Stimulated activated CD4-positive, alpha-beta T cell treated with anti-CD3 and anti-CD28 coated beads, Interleukin-1b, Interleukin-23, amount 100 ng/mL, for 4 hours (primary cell): ENCODE measurements at places on chromosomes 11 and 22.
A peak's percentile ranks its signal among the peaks of the same experiment; 100 is the strongest.

DNA sequence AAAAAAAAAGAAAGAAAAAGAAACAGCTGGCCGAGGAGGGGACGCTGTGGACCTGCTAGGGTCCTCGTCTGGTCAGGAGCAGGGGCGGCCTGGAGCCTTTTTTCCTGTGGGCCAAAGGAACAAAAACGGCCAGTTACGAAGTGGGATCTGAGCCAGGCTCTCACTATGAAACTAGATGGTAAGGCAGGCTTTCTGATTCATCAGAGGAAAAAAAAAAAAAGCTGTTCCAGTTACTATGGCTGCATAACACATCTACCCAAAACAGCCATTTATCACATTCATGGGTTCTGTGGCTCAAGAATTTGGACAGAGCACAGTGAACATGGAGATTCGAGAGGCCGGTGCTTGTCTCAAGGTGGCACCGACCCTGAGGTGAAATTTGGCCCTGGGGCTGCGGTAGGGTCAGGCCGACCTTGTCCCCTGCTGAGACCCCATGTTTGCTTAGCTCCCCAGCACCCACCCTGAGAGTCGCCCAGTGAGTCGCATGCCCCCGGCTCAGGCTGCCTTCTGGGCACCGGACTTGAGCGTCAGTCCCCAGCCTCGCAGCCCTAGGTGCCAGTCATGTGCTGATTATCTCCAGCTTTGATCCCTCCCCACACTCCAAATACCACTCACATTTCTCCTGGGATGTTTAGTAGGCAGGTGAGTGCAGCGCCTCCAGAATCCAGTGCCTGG is 34.2 kb downstream of the MRGPRD start:
- DNase-seq, result no peak

- DNase-seq, result no peak
Observed at GRCh38 chr11:97557399-97557798, 1167.6 kb downstream of the JRKL start.

DNA sequence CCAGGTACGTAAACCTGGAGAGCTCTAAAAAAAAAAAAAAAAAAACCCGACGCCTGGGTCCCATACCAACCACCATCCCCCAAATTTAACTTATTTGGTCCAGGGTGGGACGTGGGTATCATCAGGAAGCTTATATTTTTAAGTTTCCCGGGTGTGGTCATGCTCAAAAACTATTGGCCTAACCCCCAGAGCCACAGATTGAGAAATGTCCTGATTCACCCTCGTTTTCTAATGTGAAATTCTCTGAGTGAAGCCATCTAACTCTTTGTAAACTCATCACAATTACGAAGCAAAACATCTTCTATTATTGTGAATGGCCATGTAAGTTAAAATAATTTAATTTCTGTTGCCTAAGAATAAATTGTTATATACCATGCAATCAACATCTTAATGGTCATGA is 29.6 kb downstream of the PAK1 start:
- DNase-seq, result no peak

- DNase-seq, result no peak
Observed at GRCh38 chr11:38835966-38836365, 2237.9 kb upstream of the RAG2 start.

DNA sequence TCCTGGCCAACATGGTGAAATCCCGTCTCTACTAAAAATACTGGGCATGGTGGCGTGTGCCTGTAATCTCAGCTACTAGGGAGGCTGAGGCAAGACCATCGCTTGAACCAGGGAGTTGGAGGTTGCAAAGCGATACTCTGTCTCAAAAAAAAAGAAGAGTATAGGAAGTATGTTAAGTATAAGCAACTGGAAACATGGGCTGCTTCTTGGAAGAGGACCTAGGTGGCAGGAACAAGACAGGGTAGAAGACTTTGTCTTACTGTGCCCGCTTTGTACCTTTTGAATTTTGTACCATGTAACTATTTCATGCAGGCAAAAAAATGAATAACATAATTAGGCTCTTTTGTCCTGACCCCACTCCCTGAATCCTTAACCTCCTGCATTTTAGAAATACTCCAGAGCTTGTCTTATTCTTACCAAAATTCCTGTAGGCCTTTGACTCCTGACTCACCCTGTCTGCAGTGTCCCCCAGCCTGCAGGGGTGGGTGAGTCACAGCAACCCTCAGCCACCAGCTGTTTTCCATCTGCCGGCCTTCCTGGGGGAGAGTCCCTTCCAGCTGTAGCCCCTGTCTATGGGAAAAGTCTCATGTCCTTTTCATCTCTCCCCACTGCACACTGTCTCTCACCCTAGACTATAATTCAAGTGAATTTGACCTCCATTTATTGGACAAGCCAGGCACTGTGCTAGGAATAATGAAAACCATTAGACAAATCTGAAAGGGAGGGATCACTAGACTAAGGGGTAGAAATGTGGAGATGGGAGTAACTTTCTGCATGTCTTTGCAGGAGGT is 41.8 kb downstream of the TXN2 start:
- no peak for DNase-seq

DNA sequence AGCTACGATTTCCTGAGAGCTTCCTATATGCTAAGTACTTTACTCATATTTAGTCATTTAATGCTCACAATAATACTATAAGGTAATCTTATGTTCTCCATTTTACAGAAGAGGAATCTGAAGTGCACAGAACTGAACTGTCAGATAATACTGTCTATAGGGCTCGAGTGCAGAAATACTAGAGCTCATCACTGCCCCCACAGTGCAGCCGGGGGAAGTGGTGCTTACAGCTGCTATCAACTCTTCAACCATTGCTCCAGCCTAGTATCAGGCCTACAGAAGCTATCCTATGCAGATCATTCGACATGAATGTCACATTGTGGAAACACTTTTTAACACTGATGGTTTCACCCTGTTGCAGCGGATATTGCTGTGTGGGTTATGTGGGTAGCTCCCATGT is 929.9 kb downstream of the NTM start:
- DNase-seq, result no peak

DNA sequence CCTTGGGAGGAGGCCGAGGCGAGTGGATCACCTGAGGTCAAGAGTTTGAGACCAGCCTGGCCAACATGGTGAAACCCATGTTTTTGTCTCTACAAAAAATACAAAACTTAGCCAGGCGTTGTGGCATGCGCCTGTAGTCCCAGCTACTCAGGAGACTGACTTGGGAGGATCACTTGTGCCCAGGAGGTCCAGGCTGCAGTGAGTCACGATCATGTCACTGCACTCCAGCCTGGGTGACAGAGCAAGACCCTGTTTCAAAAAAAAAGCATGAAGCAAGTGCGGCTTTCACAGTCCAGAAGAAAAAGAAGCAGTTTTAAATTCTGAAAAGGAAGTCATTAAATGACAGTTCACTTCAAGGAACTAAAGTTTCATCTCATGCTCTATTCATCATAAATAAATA is 7.1 kb upstream of the LTO1 start:
- DNase-seq, result no peak

DNA sequence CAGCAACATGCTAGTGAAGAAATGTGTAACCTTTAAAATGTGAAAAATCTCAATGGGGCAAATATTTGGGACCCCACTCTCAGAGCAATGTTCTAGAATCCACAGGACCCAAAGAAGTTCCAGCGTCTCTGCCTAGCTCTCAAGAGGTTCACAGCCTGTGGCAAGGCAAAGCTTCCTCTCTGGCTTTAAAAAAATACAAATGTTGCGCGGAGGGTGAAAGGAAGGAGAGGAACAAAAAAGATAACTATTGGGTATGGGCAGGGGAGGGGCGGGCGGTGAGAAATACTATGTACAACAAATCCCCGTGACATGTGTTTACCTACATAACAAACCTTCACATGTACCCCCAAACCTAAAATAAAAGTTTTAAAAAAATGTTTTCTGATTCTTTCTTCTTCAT is 53.6 kb downstream of the PITPNB start:
- DNase-seq, result no peak

DNA sequence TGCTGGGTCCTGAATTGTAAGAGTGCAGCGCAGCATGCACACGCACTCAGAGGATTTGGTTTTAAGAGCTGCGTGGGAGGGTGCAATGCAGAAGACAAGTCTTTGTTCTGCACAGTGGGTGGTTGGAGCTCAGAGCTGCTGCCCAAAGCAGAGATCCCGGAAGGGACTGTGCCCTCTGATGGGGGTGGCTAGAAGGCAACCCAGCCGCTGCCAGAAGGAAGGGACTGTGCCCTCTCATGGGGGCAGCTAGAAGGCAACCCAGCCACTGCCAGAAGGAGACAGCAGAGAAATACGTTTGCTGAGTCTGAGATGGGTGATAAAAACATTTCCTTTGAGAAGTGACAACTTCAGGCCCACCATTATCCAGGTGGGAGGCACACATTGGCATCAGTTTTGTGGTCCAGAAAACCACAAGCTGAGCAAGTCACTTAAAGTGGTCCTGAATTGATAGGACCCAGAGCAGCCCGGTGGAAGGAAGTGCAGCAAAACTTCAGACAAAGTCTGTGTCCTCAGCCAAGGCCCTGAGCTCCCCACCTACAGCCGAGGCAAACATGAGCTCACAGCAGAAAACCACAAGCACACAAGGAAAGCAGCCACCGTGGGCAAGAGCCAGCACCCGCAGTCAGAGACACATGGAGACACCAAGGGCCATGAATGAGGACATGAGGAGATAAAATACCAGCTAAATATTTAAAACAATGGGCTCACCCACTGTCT is 4.3 kb downstream of the KRTAP5-6 start:
- DNase-seq, result no peak

GRCh38 chr22:37544955-37545702 is 15.2 kb upstream of the CDC42EP1 start:
- DNase-seq, result peak; percentile 43

GRCh38 chr11:47571895-47572294 is 6.5 kb downstream of the PTPMT1 start:
- no peak for DNase-seq

GRCh38 chr22:36224245-36224644 is 15.1 kb downstream of the APOL2 start:
- no peak for DNase-seq

DNA sequence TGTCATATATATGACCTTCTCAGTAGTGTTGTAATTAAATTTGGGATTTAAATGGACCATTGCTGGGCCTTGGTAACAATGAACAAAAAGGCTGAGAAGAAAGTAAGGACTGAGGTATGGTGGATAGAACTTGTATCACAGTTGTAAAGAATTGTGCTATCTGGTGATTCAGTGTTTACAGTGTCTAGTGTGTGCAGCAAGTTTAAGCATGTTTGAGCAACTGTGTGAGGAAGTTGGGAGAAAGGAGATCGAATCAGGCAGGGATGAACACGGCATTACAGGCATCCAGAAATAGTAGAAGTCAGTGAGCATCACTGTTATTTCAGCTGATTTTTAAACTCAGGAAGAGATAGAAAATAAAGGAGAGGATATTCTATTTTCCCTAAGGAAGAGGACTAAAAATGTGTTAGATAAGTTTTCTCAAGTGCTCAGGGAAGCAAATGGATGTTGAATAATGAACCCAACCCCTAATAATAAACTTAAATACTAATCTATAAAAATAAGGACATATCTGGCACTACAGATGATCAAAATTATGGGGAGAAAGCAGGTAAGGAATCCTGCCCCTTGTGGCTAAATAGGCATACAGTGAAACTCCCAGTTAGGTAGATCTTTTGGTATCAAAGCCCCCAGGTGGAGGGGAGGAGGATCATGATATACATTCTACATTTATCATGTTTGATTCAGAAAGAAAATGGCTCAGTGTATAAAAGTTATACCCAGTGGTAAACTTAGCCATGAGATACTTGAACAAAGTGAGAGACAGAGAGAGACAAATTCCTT is 361.0 kb upstream of the ANO3 start:
- DNase-seq, result no peak

- DNase-seq, result no peak
Observed at GRCh38 chr22:25762147-25762546, 20.2 kb downstream of the MYO18B start.

DNA sequence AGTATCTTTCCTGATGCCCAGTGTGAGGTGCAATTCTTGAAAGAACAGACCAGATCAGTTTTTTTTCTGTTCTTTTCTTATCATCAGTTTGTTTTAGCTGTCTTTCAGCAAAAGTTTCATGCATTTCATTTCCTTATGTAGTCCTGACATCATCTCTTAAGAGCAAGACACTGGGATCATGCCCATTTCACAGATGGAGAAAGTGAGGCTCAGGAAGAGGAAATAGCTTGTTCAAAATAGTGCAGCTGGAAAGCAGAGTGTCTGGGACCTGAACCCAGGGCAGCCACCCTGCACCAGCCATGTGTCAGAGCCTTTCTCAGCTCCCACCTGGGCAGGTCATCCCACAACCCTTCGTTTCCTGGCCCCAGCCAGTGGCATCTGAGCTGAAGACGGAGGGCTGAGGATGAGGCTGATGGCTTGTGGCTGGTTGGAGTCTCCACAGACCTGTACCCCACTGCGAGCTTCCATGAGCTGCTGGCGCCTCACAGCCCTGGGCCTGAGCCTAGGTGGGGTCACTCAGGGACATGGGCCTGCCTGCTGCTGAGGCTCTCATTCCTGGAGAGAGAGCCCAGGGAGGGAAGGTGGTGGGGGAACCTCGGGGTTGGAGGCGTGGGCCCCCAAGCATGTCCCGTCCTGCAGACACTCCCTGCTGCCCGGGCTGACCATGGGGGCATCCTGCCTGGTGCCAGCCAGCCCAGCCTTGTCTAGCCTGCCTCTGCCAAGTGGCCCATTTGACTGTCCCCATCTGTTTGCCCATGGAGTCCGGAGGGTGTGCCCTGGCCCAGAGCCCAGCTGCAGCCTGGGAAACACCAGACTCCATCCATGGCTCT is 61.8 kb downstream of the SMIM38 start:
- no peak for DNase-seq

DNA sequence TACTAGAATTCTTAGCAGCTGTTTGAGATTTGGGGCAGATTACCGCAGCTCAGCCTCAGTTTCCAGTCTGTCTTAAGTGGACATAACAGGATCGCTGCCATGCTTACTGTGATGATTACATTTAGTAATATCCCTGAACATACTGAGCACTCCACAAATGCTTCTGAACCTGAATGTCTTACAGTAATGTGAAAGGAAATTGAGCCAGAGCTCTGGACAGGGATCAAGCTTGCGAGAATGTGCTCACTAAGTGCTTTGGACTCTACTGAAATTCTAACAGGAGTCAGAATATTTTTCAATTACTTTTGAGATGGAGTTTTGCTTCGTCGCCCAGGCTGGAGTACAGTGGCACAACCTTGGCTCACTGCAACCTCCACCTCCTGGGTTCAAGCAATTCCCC is 118.6 kb upstream of the RASSF10 start:
- no peak for DNase-seq

- DNase-seq, result no peak
Observed at GRCh38 chr22:16932577-16932976, 75.4 kb downstream of the GAB4 start.

DNA sequence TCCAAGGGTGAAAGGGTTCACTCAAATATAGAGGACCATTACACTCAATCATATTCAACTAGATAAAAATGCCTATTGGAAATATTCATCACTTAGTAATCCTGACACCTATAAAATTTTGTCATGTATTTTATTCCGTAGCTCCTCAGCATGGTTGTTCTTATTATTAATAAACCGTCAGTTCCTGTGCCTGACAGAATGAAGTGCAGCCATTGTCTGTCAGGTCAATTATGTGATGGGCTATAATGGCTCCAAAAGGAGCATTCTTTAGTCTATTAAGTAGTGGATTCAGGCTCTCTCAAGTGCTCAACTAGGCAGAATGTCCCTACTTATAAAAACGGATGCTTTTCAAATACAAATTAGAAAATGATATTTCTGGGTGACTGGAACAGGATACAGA is 916.1 kb upstream of the ANO3 start:
- no peak for DNase-seq
